ENCODE measurements at places on chromosomes 6 and 20.

DNA sequence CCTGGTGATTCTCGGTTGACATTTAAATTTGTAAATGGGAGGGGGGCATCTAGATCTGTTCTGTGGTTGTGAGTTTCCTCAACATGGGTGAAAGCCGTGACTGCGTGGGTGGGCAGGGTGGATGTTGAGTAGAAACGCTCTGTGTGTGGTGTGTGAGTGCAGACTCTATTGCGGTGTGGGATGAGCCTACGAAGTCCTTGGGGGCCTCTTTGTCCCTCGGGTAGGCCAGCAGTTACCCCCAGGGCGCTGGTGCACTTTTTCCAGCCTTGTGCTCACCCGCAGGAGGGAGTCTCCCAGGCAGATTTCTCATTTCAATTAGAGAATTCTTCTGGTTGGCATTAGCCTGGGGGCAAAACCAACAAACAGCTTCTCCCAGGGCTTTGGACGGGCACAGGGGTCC, 10.6 kb downstream of the TOX2 start:
- peak; percentile 41 for DNase-seq

- DNase-seq = no peak
Observed at GRCh38 chr6:168147205-168147738, 68.3 kb upstream of the FRMD1 start.

DNA sequence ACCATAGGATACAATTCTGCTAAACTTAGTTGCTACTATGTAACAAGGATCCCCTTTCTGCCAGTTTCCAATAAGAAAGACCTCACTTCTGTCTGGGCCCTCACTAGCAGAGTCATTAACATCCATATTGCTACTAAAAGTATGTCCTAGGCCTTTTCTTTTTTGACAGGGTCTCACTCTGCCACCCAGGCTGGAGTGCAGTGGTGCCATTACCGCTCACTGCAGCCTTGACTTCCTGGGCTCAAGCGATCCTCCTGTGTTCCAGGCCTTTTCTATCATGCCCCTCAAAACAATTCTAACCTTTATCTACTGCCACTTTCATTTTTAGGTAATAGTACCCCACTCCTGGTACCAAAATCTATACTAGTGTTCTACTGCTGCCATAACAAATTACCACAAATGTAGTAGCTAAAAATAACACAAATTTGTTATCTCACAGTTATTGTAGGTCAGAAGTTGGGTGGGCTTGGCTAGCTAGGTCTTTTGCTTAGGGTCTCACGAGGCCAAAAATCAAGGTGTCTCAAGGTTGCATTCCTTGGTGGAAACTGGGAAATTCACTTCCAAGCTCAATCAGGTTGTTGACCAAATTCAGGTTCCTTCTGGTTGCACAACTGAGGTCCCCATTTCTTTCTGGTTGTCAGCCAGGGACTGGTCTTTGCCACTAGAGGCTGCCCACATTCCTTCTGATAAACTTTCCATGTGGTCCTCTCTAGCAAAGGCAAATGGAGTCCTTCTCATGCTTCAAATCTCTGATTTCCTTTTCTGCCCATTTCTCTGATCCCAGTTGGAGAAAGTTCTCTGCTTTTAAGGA, 3.0 kb downstream of the CSNK2A1 start:
- DNase-seq = no peak

- DNase-seq = no peak
Observed at GRCh38 chr20:61940976-61941720, 124.5 kb downstream of the TAF4 start.

DNA sequence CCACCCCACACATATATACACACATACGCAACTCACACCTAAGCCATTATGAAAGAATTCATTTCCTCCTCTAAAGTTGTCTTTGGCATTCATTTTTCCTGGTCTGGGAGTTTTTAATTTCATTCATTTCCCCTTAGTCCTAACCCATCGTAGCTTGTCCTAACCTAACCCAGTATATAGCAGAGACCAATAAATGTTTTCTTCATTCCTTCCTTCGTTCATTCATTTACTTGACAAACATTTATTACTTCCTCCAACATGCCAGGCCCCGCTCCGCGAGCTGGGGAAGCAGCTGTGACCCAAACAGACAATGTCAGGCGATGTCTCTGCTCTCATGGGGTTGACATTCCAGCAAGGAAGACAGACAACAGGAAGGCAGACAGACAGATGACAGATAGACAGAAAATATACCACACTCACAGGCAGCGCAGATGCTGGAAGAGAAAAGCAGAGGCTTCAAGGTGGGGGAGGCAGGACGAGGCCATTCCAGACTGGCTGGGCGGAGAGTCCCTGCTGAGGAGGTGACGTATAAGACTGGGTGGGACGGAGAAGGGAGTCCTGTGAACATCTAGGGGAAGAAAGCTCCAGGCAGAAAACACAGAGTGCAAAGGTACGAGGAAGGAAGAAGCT, 33.7 kb upstream of the SIRPA start:
- DNase-seq = no peak

DNA sequence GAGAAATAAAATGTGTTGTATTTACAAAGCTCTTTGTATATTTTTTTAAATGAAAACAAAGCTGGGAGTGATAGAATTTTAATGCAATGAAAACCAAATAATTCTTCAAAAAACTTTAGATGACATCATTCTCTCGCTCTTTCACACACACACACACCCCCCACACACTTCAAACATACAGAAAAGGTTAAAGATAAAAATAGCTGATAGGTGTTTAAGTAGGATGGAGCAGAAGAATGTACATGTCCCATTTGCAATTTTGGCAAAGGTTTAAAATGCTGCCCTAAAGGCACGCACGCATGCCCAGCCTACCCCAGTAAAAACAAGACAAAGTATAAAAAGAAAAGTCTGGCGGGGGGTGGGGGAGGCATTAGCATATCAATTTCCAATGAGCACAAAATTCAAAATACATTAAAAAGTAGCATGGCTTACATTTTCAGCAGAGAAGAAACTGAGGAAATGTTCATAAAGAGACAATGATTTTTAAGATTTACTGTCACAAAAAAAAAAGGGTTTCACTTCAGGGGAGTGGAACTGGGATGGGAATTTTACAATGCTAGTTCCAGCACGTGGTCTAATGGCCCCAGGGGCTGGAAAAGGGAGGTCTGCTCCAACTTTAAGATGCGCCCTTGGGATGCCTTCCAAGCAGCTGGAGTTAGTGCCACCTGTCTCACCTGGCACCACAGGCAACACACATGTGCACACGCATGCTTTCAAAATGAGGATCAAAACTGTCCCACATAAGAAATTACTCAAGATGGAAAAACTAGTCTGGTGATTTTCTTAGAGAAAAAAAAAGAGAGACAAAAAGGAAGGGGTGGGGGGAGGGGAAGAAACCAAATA, 55.1 kb upstream of the NFATC2 start:
- DNase-seq = peak; percentile 33

DNA sequence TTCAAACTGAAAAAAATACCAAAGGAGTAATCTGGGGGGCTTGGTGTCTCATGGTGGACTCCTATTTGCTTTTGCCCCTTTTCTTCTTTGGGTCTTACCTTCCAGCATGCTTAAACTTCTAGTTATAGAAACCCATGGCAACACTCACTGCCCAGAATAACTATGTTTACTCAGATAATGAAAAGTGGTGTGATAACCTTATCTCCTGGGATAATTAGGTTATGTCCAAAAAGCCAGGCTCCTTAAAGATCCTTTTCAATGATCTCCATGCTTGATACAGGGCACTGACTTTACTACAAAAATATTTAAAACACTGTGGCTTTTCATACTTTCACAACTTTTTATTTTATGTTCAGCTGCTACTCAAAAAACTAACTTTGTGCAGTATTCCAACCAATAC, 245.6 kb downstream of the PRKN start:
- DNase-seq = no peak

DNA sequence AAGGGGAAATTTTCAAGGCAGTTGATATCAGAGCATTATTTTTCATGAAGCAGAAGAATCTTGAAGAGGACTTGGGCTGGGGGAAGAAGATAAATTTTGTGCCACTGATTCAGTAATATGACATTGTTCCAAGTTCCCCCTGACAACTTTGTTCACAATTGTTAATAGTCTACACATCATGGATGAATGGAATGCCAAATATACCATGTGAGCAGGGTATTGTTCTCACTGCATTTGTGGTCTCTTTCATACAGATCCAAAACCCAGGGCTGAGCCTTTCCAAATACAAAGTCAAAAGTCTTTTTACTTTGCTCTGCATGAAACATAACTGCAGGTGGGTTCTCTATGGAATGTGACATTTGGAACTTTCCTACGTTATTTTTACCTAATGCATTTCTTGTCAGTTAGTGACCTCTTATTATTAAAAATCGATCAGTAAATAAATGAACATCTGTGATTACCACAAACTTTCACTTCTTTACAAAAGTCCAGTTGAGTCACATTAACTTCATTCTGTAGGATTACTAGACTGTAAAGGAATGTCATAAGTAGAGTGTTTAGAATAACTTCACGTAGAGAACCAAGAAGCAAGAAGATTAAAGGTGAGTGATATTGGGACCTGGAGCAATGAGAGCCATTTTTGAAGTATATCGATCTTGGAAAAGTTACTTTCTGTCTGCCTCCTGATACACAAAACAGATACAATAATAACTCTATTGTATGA, 100.9 kb downstream of the RCAN2 start:
- DNase-seq = no peak

- no peak for DNase-seq
Observed at GRCh38 chr6:125183391-125183790, 29.8 kb downstream of the TPD52L1 start.

GRCh38 chr6:36210182-36210581, 13.6 kb downstream of the BRPF3 start:
- DNase-seq = no peak

GRCh38 chr20:483815-484644, 21.7 kb upstream of the TBC1D20 start:
- no peak for DNase-seq

- no peak for DNase-seq
Observed at GRCh38 chr20:39049148-39049547, 87.0 kb downstream of the DHX35 start.

DNA sequence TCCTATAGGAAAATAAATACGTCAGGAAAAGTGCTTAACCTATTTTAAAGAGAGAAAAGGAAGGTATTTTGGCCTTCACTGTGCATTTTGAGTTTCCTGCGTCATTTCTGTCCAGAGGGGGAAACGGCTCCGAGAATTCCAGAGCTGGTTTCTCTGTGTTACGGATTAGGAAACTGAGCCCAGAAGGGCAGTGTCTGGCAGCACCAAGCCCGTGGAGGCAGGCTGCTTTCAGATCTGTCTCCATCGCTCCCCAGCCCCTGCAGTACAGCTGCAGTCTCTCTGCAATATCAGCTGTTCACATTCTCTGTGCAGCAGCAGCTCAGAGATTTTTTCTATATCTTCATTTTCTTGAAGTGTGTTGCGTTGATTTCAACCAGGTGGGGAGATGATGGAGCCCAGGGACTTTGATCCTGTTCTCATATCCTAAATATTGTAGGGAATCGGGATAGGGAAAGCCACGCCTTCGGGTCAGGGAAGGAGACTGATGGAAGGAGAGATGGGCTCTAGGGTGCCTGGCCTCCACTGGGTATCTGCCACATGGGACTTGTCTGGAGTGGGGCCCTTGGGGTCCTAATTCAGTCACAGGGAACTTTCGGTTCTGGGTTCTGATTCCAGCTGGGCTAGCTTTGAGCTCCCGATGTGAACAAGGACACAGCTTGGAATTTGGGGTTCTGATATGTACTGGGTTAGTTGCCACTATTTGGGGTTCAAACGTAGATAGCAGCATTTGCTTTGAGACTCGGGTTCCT, 2.8 kb downstream of the ANKRD60 start:
- no peak for DNase-seq

- DNase-seq = no peak
Observed at GRCh38 chr6:44050872-44051505, 76.3 kb downstream of the MRPL14 start.

DNA sequence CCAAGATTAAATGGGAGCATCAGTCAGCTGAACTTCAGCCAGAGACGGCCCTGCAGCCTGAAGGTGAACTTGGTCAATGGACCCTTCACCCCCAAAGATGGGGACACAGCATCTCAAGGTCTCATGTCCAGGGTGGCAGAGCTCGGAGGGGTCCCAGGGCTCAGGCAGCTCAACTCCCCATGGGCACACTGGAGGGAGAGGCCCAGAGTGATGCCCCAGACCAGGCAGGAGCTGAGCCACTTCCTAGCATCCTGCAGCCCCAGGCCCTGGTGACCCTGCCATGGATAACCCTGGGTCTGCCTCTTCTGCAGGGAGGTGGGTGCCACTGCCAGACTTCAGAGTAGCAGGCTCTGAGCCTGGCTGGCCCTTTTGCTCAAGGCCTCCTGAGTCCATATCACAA, 27.5 kb upstream of the EMILIN3 start:
- no peak for DNase-seq

- no peak for DNase-seq
Observed at GRCh38 chr6:16706911-16707783, 54.1 kb downstream of the ATXN1 start.

DNA sequence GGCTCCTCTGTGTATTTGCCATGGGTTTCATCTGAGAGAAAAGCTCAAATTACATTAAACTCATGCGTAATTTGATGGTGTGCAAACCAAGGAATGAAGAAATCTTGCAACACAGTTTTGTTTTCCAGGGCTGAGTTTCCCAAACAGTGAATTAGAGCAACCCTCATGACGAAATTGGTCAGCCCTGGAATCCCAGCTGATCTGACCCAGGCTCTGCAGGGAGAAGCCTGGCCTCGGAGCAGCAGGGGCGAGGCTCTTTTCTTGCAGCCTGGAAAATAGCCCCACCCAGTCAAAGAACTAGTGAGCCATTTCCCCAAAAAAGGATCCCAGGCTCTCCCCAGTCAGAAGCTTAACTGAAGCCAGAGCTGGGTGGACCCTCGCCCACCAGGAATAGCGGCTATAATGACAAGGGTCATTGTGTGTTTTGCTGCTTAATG, 107.3 kb upstream of the SNX9 start:
- DNase-seq = no peak

DNA sequence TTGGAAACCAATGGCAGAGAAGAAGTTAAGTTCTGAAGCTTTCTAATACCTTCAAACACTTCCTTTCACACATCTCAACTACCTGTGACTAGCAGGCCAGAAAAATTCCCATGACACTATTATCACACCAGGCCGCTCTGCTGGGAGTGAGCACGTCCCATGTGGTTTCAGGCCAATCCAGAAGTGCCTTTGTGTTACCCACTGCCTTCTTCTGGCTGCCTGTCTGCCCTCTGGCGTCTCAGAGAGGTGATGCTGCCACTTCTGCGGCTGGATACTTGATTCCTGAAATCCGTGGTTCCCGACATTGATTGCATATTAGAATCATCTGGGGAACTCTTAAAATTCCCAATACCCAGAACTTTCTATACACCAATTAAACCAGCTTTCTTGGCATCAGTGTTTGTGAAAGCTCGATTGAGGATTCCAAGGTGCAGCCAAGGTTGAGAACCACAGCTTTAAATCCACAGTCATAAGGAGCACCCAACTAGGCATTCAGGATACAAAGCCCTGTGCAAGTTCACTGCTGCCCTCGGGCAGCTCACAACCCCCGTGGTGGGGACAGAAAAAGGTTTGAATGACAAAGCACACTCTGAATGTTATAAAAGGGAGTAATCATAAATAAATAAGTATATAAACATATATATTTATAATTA, 65.6 kb downstream of the STMND1 start:
- DNase-seq = no peak

- DNase-seq = peak; percentile 48
Observed at GRCh38 chr6:135230711-135231468, 49.8 kb downstream of the MYB start.
